ENCODE measurements at places on chromosomes 3 and 15.
A peak's percentile ranks its signal among the peaks of the same experiment; 100 is the strongest.

DNA sequence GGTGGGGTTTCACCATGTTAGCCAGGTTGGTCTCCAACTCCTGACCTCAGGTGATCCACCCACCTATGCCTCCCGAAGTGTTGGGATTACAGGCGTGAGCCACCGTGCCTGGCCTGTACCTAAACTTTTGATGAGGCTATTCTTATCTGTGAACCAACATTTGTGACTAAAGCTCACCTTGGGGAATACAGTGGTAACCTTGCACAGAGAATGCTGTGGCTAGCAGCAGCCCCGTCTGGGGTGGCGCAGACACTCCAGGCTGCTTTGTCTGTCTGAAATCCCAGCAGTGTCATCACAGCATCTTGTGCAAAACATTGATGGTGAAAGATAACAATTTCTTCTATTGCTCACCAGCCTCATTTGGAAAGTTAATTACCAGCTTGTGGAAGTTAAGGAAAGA lies 58.9 kb downstream of the CMTM8 start:
- DNase-seq = peak; percentile 36

- no peak for DNase-seq
These were observed 5.5 kb downstream of the MAP6D1 start for GRCh38 chr3:183819831-183820230.

- no peak for DNase-seq
These were observed 12.9 kb downstream of the PLS1 start for GRCh38 chr3:142609136-142609535.

DNA sequence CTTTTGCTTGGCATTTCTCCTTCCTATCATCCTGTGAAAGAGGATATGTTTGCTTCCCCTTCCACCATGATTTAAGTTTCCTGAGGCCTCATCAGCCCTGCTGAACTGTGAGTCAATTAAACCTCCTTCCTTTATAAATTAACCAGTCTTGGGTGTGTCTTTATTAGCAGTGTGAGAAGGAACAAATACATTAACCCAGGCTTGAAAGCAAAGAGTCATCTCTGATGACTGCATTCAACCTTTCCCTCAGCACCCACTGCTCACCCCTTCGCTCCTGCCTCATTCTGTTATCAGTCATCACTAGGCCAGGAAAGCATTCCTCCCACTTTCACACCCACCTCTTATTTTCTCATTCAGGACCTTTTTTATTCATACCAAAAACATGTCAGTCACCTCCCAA lies 59.6 kb upstream of the CASR start:
- no peak for DNase-seq

DNA sequence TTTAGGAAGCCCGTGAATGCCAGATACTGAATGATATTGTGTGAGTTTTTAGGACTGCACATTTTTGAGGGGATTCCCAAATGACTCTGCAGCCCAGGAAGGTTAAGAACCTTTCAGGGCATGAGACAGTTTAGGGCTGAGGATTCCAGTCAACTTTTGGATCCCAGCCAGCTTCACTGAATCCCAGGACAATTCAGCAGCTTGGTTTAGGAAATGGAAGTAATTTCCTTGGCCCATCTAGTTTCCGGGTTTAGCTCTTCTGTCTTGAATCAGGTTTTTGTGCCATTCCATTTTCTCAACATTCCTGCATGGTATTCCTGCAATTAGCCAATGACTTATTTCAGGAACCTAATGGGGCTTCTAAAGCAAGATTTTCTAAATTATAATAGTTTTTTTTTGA lies 253.9 kb downstream of the LSAMP start:
- no peak for DNase-seq

DNA sequence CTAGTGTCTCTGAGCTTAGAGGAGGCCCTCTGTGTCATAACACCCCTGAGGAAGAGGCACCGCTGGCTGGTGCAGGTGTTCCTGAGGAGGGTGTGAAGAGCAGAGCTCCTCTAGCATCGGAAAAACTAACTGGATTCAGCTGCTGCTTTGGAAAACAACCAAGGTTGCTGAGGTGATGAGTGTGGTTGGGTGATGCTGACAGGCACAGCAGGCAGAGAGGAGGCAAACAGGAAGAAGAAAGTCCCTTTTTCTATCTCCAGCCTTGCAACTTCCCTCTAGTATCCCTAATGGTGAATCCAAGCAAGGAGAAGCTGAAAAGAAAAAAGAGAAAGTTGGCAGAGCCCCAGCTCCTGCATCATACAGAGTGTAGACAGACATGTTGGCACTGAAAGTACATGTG lies 3.8 kb upstream of the OR4F15 start:
- DNase-seq = no peak

GRCh38 chr3:99484871-99485270 lies 153.5 kb upstream of the COL8A1 start:
- no peak for DNase-seq

DNA sequence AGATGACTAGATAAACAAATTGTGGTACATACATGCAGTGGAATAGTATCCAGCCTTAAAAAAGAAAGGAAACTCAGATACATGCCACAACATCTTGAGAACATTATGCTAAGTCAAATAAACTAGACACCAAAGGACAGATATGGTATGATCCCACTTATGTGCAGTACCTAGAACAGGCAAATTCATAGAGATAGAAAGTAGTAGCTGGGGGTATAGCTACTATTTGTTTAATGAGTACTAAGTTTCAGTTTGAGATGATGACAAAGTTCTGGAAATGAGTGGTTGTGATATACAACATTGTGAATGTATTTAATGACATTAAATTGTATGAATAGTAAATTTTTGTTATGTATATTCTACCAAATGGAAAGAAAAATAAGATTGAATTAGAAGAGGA lies 477.2 kb upstream of the CFAP20DC start:
- DNase-seq = peak; percentile 69

DNA sequence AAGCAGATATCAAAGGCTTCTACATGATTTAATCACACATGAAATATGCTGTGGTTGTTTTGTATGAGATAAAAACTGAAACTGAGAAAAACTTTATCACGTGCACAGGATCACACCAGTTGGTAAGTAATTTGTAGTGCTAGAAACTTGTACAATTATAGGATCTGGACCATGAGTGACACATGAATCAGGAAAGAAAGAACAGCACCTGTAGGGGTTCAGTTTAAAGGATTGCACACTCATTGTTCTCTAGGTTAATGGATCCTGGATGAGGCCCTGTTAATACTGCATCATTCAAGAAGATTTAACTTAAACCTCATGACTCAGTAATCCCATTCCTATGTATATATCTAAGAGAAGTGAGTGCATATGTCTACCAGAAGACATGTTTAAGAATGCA lies 87.9 kb downstream of the STT3B start:
- no peak for DNase-seq

DNA sequence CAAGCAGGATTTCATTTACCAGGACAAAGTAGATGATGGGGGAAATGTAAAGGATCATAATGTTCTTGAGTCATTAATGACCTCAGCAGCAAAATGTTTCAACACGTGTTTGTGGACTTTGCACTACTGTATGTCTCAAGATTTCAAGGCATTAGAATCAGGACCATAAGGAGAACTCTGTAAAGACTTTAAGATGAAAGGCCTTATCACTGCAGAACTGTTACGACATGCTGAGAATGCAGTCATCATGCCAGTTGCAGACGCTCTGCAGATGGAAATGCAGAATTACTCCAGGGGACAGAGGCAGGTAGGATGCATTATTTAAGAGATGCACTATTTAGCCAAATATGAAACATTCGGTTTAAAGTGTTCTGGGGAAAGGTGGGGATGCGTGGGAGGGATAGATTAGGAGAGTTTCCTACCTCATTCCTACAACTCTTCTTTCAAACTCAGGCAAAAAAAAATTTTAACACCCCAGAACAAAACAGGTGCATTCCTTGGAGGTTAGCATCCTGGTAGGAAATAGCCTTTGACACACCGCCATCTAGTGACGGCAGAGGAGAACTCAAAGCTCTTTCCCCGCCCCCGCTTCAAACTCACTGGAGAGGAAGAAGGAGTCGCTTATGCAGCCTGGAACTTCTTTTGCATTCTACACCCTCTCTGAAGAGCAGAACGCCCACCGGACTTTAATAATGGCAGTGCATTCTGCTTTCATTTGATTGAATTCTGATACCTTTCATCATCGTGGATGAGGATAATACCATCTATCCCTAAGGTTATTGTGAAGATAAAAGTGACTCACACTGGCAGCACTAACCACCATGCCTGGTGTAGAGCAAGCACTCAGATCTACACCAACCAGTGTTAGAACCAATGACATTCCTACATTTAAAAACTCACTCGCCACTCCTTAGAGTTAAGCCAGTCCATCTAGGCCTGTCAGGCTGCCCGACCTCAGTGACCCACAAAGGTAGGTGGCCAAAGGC lies 43.1 kb upstream of the TOPAZ1 start:
- peak; percentile 63 for DNase-seq
